ENCODE measurements at places on chromosomes 4 and X.
A peak's percentile ranks its signal among the peaks of the same experiment; 100 is the strongest.

DNA sequence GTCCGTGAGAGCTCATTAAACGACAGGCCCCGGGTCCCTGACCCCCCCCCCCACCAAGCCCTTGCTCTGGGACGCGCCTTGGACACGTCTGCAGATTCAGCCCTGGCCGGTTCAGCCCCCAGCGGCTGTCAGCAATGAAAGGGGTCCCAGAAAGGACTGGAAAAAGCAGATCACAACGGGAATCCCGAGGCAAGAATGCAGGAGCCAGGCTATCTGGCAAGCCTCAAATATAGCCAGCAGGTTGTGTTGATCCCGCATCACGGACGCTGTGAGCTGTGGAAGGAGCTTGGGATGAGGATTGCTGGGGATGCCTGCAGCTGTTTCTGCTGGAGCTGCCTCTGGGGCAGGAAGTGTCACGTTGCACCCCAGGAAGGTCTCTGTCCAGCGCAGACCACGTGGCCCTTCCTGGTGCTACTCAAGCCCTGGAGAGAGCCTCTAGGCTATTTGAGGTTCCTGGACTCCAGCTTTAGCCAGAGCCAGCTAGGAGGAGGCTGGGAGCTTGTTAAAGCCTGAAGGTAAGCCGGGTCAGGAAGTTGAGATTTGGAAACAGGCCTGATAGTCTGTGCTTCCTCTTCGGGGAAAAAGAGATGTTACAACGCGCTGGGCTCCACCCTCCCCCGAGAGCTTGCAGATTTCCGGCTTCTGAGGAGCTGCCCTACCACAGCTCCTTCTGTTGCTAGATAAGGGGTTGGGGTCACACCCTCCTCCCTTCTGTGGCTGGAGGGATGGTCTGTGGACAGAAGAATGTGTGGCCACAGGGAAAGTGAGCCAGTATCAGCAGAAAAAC, 19.3 kb upstream of the CSF2RA start:
- no peak for DNase-seq

DNA sequence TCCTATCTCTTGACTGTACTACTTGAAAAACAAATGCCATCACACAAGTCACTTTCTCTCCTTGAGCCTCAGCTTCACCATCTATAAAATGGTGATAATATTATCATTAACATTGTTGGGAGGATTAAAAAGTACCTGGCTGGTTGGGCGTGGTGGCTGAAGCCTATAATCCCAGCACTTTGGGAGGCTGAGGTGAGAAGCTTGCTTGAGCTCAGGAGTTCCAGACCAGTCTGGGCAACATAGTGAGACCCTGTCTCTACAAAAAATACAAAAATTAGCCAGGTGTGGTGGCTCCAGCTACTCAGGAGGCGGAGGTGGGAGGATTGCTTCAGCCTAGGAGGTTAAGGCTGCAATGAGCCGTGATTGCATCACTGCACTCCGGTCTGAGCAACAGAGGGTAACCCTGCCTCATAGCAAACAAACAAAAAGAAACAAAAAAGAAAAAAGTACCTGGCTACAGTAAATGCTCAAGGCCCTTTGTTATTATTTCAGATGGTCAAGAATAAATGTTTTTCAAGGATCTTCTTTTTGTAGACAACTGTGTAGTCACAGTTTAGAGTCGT, 120.3 kb downstream of the CHRNA9 start:
- DNase-seq: no peak

DNA sequence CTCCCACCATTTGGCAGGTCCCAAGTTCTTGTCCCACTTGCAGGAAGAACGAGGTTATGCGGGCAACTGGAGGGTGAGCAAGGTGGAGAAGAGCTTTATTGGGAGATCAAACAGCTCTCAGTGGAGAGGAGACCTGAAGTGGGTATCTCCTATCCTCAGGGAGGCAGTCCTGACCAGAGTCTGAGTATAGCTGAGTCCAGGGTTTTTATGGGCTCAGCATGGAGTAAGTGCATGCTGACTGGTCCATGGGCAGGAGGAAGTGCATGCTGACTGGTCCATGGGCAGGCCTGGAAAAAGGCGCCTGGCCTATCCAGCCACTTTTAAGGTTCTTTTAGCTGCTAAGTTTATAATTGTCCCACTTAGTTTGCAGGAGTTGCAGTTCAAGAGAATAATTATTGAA, 7.4 kb upstream of the HNRNPD start:
- no peak for DNase-seq

GRCh38 chrX:153638041-153638371, 9.0 kb upstream of the DUSP9 start:
- no peak for DNase-seq

GRCh38 chr4:52983563-52984303, 121.6 kb downstream of the RASL11B start:
- DNase-seq: peak; percentile 22

- no peak for DNase-seq
Observed at GRCh38 chr4:128917781-128918180, 108.3 kb downstream of the JADE1 start.

GRCh38 chr4:83979773-83980172, 443.9 kb downstream of the GPAT3 start:
- DNase-seq: no peak

- no peak for DNase-seq
Observed at GRCh38 chr4:179843370-179843769, 2399.8 kb upstream of the TENM3 start.

GRCh38 chrX:73827406-73827805, 264.4 kb downstream of the CHIC1 start:
- no peak for DNase-seq

DNA sequence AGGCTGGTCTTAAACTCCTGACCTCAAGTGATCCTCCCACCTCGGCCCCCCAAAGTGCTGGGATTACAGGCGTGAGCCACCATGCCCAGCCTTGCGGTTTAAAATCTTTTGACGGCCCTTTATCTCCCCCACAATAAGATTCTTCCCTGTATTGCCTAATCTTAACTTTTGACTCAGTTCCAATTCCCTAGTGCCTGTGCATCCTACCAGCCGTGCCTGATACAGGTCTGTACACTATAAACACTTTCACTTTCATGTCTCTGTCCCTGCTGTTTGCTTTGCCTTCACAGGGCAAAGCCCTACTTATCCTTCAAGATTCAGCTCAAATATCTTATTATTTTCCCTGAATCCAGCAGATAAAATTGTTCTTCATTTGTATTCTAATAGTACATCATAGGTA, 74.6 kb downstream of the WDR44 start:
- DNase-seq: no peak

GRCh38 chr4:76947369-76947768, 2.2 kb upstream of the SEPTIN11 start:
- no peak for DNase-seq

- no peak for DNase-seq
Observed at GRCh38 chrX:9955506-9955905, 11.7 kb upstream of the CLDN34 start.

- DNase-seq: peak; percentile 0
Observed at GRCh38 chrX:66914080-66914479, 275.2 kb upstream of the EDA2R start.

DNA sequence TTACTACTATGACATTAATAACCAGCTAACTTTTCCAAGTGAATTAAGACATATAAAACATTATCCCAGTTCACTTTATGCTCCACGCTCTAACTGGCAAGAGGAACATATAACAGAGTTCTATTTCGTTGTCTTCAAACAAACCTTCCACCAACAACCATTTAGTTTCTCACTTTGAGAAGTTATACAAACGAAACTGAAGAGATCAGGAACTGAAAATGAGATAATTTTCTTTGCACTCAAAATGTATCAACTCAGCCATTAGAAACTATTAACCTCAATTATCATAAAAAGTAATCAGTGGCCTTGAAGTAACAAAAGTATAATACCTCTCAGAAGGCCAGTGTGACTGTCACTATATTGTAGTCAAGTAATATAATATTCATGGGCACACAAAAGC, 70.1 kb downstream of the CHM start:
- DNase-seq: no peak

DNA sequence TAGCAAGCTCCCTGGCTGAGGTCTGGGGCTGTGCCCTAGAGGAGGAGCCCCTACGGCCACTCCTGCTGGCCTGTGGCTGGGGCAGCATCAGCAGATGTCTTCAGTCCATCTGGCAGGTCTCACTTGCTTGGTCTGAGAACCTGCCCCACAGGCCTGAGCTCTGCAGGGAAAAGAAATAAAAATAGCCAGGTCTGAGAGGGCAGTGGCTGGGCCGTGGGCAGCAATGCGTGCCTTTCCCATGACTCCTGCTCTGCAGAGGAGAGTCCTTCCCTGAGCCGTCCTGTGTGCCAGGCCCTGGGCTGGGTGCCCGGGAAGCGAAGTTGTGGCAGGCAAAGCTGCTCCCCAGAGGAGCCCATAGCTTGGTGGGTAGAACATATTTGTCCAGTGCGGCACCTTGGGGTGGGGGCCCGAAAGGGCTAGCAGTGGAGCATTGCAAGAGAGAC, 11.3 kb upstream of the KIAA0232 start:
- DNase-seq: no peak

- no peak for DNase-seq
Observed at GRCh38 chrX:48022738-48023137, 15.9 kb downstream of the SPACA5 start.

DNA sequence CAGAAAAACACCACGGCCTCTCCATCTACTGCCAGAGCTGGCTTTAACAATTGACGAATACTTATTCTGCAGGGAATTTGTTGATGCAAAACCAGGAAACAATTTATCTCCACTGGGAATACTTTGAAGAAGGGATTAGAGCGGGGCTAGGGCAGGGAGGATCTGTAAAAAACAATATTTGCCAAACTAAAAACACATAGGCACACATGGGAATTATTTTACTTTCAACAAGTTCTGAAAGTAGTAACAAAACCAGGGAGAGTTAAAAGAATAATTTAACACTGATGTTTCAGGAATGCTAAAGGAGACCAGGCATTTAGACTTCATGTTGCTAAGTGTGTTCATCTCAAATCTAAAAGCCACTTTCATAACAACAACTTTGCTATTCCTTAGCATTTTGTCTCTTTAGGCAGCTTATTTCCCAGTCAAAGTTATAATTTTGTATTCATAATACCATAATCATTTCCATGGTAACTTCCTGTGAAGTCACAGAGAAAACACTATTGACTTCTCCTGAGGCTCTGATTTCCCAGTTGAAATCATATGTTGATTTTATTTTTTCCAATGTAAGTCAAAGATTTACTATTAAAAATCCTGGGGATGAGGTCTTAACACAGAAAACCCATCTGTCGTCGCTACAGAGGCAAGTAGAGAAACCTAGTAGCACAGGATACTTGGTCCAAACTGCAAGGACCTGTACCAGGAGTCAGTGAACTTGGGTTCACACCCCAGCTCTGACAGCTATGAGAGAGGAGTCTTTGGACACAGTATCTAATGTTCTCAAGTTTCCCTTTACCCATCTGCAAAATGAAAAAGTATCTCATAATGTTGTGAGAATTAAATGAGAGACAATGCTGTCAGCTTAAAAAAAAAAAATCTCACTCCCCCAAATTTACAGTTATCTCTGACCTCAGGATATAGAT, 69.3 kb downstream of the SH3RF1 start:
- DNase-seq: no peak

DNA sequence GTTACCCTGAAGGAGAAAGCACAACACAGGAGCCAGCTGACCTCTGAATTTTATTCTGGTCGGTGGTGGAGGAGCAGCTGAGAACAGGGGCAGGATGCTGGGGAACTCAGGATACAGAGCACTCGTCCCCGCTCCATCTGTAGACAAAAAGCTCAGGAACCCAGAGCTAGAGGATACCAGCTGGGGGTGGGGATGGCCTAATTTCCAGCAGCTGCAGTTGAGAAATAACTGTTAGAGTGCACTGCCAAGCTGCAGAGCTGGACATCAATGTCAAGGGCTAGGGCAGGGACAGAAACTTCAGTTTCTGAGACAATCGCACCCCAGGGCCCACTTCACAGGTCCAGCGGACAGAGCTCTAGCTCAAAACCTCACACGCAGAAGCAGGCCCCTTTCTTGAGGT, 122.1 kb upstream of the GUCY1A1 start:
- DNase-seq: no peak

DNA sequence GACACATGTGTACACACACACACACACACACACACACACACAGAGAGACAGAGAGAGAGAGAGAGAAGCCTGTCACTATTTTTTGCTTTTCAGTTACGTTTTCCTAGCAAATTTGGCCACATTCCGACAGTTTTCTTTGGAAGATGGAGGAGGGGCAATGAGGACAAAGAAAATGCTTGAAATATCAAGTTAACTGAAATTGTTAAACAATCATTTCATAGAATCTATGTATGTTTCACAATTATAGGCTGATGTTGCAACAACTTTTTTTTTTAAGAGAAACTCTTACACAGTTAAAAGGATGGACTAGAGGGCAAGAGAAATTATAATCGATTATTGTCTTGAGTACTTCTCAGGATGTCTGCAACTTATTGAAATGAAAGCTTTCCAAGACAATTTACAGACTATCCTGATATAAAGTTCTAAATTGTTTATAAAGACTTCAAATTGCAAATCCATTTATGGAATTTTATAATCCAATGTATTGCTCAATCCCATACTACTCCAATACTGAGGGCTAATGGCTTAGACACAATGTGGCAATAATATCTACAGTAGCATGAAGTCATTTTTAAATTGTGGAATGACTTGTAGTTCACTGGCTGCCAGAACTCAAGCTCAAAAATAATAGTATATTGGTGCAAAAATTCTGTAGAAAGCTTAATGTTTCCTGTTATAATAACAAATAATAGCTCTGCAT, 647.0 kb upstream of the PCDH7 start:
- DNase-seq: no peak

- DNase-seq: no peak
Observed at GRCh38 chr4:20512033-20512792, 188.0 kb upstream of the PACRGL start.

DNA sequence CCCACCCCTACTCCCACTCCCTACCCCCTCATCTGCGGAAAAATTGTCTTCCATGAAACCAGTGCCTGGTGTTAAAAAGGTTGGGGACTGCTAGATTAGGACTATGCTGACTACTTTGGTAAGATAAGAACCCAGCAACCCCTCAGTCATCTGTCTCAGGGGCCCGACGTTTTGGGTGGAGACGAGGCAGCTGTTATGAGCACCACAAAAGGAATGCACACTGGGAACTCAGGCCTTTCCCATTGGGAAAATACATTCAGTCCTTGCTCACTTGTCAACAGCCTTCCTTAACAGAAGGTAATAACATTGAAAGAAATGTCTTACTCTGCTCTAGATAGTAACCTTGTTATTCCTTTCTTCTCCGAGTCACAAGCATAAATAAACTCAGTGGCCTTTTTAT, 310.8 kb downstream of the AFF2 start:
- no peak for DNase-seq

GRCh38 chr4:162061214-162061613, 102.6 kb downstream of the FSTL5 start:
- DNase-seq: no peak

DNA sequence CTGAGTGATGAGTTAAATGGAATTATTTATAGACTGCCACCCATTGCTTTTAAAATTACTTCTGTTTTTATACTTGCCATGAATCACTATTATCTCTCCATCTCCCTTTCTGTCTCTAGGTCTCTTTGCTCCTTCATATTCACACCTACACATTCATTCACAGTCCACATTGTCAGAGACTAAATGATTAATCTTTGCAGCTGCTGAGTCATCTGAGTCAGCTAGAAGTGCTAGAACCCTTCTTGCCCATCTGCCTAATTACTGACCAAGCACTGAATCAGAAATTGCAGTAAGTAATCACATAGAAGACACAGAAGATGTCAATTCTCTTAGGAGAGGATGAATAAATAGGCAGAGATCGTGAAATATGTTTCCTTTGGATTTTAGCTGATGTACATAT, 31.6 kb upstream of the RPS6KA6 start:
- no peak for DNase-seq

- DNase-seq: no peak
Observed at GRCh38 chrX:22081475-22082092, 49.5 kb downstream of the PHEX start.

GRCh38 chr4:99159699-99160098, 15.6 kb upstream of the ADH4 start:
- no peak for DNase-seq
